NCI-H146 (cell line): ENCODE measurements at places on chromosomes 13 and 19.

- DNase-seq: peak; percentile 46
Measured at GRCh38 chr13:85995788-85996418, 196.7 kb upstream of the SLITRK6 start.

DNA sequence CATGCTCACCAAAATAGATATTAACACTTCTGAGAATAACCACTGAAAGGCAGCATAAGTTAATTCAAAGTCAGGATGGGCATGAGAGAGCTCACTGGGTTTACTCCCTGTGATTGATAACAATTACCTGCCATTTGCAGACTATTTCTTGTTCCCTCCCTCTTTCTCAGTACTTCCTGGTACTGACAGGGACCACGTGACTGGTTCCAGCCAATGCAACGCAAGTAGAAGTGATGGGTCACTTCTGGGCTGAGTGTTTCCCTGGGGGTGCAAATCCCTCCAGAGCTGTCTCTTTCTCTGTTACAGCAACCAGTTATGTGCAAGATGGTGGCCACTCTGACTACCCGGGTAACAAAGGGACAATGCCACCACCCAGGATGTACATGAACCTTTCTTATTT, 118.8 kb downstream of the EFNB2 start:
- DNase-seq: no peak

DNA sequence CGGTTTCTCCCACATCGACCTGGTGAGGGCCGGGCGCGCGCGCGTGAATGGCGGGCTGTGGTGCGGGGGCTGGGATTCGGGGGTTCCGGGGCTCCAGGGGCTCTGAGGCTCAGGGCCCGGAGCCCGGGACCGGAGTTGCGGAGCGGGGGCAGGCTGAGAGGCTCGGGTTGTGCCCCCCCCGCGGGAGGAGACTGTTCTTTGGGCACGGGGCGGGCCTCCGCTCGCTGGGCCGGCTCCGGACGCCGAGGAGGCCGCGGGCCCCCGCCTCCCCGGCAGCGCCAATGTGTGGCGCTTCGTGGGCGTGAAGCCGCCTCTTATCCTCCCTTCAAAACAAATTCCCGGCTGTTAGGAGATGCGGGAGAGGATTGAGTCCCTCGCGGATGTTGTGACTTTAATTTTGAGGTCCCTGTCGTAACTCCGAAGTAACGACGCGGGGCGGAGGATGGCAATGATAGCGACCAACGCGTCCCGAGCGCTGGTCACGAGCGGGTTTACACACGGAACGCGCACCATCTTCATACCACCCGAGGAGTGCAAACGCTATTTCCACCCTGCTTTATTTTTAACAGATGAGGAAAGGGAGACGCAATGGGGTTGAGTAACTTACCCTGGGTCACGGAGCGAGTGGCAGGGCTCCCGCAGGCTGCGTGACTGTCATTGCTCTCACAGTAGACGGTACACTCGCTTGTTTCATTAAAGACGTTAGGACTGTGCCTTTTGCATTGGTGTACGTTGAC, 536 bp downstream of the UBA2 start:
- DNase-seq: peak; percentile 41

DNA sequence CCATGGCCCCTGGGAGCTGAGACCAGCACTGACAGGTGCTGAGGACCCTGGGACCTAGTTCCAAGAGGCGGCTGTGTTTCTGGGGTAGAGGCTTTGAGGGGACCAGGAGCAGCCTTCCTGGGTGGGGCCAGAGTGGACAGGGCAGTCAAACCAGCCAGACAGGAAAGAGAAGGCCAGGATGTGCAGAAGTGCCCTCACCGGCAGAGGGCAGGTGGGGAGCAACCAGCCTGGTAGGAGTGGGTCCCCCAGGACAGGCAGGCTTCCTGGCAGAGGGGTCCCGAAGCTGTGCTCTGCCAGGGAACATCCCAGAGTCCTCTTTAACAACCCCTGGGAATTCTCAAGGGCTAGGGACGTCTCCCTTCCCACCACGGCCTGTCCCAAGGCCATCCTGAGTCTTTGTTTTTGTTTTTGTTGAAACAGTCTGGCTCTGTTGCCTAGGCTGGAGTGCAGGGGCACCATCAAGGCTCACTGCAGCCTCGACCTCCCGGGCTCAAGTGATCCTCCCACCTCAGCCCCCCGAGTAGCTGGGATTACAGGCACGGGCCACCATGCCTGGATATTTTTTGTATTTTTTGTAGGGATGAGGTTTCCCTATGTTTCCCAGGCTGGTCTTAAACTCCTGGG, 3.0 kb upstream of the HIPK4 start:
- DNase-seq: no peak

- no peak for DNase-seq
Measured at GRCh38 chr13:32092496-32092895, 60.9 kb downstream of the FRY start.

GRCh38 chr13:114077933-114078325, 54.5 kb downstream of the RASA3 start:
- peak; percentile 86 for DNase-seq

GRCh38 chr13:113013303-113013702, 44.3 kb downstream of the MCF2L start:
- no peak for DNase-seq
